ENCODE measurements at places on chromosomes 3 and 15. TPM values are rescaled to one million over a fixed set of nuclear protein-coding genes. Genes with fewer than 3 reads are reported as not detected.

The UBAP1L gene
- total RNA-seq = 7.6 TPM

The PLSCR4 gene
- total RNA-seq = 27.5 TPM

The IFRD2 gene
- 143 TPM for total RNA-seq

The DNAJC13 gene
- total RNA-seq = 51.9 TPM

The TERC gene
- total RNA-seq = 70.0 TPM

The GPR62 gene
- total RNA-seq = not detected

DNA sequence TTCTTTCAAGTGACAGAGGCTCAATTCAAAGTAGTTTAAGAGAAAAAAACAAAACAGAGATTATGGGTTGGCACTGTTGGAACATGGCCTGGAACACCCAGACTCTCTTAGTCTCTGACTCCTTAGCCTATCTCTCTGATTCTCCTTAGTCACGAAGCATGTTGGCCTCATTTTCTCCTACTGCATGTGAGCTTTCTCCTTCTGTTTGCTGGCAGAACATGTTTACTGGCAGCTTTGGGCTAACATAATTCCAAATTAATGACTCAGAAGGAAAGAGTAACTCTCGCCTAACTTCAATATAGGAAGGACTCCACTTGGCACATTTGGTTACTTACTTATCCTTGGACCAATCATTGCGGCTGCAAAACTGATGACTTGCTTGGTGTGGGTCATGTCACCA is 21.7 kb upstream of the CCDC39 start:
- no peaks in the 10 kb centered on the region for H3K36me3 ChIP-seq
- DNase-seq = no peak
- no peak overlapping the region for H3K4me3 ChIP-seq
- H3K27me3 ChIP-seq = no peaks in the 10 kb centered on the region

GRCh38 chr3:53671192-53671960 is 174.8 kb downstream of the CHDH start:
- no peaks in the 10 kb centered on the region for H3K4me1 ChIP-seq
- H3K36me3 ChIP-seq = no peaks in the 10 kb centered on the region
- no peak overlapping the region for H3K27ac ChIP-seq
- no peak for DNase-seq
- H3K27me3 ChIP-seq = no peaks in the 10 kb centered on the region

DNA sequence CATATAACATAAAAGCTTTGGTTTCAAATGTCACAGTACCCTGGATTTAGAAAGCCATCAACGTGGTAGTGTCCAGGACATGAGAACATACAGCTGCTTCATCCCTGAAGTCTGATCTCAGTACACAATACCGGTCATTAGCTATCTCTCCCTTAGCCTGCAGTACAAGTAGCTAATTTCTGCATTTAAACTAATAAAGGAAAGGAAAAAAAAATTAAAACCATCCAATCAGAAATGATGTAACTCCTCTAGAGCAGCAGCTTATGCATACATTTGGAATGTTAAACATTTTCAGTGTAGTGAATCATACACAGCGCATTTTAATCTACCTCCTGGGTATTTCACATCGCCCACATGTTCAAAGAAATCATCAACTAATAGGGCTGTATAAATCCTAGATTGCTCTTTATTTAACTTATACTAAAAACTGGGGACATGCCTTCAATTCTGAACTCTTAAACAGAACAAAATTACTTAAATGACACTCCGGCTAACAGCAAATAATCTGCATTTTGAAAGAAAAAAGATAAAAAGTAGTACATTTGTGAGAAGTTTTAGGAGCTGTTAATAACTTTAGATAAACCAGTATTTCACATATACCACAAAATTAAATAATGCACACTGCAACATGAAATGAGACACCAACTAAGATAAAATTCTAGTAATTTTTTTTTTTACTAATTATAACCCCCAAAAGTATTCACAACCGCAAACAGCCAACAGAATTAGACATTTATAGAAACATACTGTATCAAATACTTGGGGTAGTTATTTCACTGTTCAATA is 3.7 kb downstream of the IGF2BP2 start:
- H3K27me3 ChIP-seq = no peaks in the 10 kb centered on the region
- H3K27ac ChIP-seq = no peak overlapping the region
- H3K36me3 ChIP-seq = no peaks in the 10 kb centered on the region
- no peak for DNase-seq
- H3K4me1 ChIP-seq = no peaks in the 10 kb centered on the region
- H3K4me3 ChIP-seq = no peak overlapping the region

- H3K4me1 ChIP-seq = no peaks in the 10 kb centered on the region
- H3K27me3 ChIP-seq = no peaks in the 10 kb centered on the region
- H3K27ac ChIP-seq = peak overlapping the region; percentile 35
- H3K4me3 ChIP-seq = no peak overlapping the region
- no peaks in the 10 kb centered on the region for H3K36me3 ChIP-seq
Observed at GRCh38 chr15:85772668-85773067, 22.1 kb downstream of the KLHL25 start.

GRCh38 chr3:173630849-173631248 is 233.3 kb downstream of the NLGN1 start:
- H3K36me3 ChIP-seq = no peaks in the 10 kb centered on the region
- H3K4me1 ChIP-seq = no peaks in the 10 kb centered on the region
- no peak overlapping the region for H3K4me3 ChIP-seq
- no peaks in the 10 kb centered on the region for H3K27me3 ChIP-seq

DNA sequence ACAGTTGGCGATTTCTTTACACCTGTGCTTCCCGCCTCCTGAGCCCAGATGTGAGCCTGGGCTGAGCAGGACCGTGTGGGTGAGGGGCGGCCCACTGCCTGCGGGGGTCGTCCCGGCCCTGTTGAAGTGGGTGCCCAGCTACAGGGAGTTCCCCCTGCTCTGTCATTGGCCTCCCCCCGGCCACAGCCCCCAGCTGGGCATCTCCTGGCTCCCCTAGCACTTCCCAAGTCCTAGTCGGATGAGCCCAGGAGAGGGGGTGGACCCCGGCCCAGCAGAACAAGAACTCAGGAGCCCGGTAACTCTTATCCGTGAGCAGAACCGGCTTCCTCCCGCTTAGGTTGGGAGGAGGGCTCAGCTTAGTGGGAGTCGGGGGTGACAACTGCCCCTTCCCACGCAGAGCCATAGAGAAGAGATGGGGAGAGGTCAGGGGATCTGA is 757 bp downstream of the PAQR5 start:
- no peak for DNase-seq
- peak overlapping the region; percentile 42 for H3K4me3 ChIP-seq
- peak overlapping the region; percentile 37 for H3K27ac ChIP-seq
- no peaks in the 10 kb centered on the region for H3K36me3 ChIP-seq

DNA sequence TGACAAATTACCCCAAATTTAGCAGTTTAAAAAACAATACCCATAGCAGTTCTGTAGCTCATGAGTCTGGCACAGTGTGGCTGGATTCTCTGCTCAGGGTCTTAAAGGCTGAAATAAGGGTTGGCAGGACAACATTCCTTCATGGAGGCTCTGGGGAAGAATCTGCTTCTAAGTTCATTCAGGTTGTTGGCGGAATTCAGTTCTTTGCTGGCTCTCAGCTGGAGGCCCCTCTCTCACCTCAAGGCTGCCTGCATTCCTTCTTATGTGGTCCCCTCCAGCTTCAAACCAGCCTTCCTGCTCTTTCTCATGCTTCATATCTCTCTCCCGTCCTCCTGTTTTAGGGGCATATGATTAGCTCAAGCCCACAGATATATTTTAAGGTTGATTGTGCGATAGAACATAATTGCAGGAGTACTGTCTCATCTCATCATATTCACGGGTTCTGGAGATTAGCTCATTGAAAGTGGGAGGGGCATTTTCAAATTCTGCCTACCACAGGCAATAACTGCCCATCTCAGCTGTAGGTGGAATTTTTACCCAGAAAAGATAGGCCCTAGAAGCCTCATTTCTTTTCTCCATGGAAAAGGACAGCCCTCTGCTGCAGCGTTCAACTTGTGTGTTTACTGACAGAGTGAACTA is 5.6 kb upstream of the ZBTB47 start:
- H3K4me3 ChIP-seq = no peak overlapping the region
- H3K4me1 ChIP-seq = peaks cover 6% of the 10 kb centered on the region
- H3K27ac ChIP-seq = no peak overlapping the region

All from Peyer's patch (tissue), 4 donors.